Cardiac septum (tissue), 1 donor: ENCODE measurements at places on chromosomes 1 and 21. TPM values are rescaled to one million over a fixed set of nuclear protein-coding genes. Genes with fewer than 3 reads are reported as not detected.

Gene CFAP74
- not detected for total RNA-seq

Gene OR10Z1
- total RNA-seq, result not detected

Gene LAMB3
- total RNA-seq, result 3.6 TPM

DNA sequence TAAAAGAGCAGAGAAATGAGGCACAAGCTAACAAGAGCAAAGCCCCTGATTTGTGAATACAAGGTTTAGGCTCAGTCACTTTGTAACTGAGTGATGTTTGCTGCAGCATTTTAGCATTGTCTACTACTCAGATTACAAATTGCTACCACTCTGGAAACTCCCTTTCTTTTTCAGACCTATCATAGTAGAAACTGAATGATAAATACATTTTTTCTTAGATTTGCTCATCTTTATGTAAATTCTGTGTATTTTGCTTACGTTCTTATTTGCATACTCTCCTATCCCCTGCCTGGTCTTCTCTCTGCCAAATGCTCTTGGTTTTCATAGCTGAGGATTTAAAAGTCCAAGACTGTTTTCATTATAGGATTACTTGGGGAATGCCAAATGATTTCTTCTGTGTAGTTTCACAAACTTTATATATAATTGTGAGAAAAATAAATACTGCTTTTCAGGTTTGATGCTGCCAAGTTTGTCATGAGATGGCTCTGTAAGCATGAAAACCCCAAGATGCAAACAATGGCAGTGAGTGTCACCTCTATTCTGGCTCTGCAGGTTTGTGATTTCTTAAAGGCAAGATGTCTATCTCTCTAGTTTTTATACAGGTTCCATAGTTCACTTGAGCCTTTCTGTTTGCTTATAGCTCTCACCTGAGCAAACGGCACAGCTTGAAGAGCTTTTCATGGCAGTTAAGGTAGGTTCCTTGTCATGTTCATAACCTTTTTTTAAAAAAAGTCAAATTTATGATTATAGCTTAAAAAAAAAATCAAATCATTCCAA, 24.7 kb downstream of the ZYG11A start:
- DNase-seq, result no peak

DNA sequence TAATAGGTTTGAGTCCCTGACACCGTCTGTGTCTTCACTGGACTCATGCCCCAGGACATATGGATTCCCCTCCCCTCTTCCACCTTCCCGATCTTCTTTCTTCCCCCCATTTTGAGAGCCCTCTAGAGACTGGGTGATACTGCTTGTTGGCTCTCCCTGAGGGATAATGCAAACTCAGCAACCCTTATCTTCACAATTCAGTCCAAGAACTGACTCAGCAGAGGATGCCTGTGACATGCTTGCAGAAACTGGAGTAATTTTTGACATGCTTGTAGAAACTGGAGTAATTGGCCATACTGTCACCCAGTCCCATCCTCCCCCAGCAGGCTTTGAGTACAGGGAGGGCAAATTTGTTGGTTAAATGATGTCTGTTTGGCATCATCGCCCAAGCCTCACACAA, 127.6 kb upstream of the CTTNBP2NL start:
- no peak for DNase-seq

DNA sequence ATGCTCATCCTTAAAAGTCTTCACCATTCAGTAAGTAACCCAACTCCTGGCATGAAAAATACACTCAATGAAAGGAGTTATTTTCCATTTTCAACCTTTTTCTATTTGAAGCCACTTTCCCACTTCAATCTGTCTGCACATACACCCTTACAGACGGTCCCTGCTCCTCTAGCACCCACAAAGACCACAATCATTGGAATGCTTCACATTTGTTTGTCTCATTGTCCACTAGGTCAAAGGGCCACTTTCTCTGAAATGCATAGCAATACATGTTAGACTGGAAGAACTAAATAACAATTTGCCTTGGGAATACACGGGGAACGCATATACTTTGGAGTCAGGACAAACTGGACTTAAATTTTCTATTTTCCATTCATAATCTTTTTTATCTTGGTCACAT, 487.1 kb upstream of the C1orf87 start:
- DNase-seq, result no peak
